ENCODE measurements at places on chromosomes 7 and 10.

DNA sequence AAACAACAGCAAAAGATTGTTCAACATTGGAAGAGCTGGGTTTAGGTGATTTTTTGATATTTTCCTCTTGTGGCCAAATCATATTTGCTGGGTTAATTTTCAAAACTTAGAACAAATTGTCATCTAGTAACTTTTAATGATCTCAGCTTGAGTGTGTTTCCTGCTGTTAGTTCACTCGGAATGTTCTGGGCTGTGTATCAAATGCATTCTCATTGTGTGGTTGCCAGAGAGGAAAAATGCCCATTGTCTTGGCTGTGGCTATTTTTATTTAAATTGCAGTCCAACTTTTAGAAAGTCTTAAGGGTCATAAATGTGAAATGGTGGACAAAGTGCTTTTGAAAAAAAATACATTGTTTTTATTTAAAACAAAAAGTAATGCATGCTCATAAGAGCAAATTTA, 542.0 kb downstream of the TNS3 start:
- no peak for DNase-seq

GRCh38 chr10:5570007-5570655, 45.4 kb downstream of the CALML3 start:
- no peak for DNase-seq

DNA sequence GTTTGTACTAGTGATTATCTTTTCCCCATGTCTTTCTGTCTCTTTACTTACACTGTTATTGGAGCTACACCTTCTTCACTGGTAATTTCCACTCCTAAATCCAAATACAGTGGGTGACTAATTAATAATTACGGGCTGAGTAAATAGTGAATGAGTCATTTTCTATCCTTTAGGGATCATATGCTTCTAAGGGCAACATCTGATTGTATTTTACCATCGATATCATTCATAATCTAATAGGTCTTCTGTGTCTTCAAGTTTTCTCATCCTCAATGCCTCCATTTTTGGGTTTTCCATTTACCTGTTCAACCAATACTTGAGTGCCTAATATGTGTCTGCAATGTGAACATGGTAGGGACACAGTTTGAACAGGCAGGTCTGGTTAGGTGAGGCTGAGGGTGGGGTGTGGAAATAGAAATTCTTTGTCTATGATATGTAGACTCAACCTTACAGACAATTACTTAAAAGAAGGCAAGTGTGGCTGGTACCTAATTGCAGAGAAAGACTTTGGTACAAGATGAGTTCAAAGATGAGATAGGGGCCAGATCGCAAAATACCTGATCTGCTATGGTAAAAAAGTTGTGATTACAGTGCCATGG, 5.9 kb upstream of the DHX32 start:
- DNase-seq = no peak

DNA sequence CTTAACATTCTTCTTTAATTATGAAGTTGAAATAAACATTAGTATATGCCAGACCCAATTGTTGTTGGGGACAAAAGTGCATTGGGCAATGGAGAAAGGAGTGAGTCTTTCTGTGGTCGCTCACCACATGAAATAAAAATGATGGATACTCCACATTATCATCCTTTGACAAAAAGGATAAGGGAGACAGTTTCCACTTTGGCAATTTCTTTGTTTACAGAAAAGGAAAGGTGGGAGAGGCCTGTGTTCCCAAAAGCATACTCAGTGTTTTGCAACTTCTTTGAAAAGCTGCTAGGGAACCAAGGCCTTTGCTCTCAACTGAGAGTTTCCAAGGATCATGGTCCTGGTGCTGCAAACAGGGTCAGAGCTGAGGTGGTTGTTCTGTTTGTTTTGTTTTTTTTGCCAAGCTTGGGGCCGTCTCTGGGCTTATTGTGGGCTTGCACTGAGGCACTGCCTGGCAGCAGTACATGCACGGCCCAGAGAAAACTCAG, 341.9 kb downstream of the TNS3 start:
- no peak for DNase-seq

DNA sequence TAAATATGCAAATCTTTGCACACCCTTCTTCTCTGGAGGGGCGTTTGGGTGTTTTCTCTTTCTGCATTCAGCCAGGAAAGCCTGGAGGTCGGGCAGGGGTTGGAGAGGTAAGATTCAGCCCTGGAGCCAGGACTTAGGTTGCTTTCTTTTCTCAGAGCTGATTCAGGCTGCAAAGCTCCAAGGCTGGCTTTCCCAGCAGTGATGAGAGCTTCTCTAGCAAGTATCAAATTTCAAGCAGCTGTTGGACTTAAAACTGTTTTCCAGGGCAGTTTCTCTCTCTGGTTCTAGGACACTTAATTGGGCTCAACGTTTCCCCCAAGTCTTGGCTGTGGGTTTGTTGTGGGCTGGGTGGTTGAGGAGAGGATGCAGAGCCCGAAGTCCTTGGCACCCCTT, 608 bp downstream of the AKR1B10 start:
- no peak for DNase-seq

DNA sequence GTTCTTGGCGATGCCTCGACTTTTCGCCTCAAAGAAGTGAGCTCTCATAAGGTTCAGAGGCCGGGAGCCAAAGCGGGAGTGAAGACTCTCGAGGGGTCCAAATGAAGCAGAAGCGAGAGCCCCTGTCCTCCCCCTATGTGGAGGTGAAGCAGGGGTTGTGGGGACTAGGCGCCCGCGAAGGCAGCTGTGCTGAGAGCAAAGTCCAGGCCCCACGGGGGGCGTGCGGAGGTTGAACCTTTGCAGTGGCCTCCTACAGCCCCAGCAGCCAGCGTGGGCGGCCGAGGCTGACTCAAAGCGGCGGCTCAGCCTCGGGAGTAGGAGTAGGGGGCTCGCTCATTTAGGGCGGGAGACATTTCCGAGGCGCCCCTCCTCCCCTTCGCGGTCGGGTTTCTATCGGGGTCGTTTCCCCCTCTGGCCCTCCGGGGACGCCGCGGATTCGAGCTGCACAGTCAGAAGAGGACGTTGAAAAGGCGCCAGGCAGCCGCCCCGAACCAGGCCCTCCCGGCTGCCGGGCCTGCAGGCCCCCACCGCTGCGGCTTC, 553 bp upstream of the ADD3 start:
- peak; percentile 45 for DNase-seq

DNA sequence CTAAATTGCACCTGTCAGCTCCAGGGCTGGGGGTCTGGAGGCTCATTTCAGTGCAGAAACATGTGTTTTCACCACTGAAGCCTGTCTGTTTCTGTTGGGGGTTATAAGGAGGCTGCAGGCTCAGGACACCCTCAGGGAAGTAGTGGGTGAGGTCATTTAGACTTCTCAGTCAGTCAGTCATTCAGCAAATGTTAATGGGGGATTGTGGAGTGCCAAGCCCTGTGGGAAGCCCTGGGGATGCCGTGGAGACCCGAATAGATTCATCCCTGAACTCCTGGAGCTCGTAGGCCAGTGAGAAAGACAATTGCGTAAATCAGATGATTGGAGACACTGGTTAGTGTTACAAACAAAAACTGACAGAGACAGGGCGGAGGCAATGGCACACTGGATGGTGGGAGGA, 19.2 kb downstream of the LHPP start:
- DNase-seq = no peak

DNA sequence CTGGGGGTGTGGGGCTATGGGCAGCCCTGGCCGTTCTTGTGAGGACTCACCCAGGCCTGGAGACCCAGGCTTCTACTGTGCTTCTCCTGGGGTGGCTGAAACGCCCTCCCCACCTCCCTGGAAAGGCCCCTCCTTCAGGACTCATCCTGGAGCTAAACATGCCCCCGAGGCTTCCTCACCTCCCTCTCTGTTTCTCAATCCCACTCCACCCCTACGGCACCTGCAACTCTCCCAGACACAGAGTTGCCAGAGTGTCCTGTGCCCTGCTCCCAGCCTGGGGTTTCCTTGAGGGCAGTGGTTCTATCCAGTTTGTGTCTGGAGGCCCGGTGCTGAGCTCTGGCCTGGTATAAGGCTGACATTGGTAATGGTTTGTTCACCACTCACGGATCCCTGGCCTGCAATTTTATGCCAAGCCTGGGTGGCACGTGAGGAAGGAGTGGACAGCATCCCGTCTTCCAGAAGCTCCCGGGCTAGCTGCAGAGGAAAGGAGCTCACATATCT, 68.0 kb downstream of the GRID1 start:
- DNase-seq = no peak

DNA sequence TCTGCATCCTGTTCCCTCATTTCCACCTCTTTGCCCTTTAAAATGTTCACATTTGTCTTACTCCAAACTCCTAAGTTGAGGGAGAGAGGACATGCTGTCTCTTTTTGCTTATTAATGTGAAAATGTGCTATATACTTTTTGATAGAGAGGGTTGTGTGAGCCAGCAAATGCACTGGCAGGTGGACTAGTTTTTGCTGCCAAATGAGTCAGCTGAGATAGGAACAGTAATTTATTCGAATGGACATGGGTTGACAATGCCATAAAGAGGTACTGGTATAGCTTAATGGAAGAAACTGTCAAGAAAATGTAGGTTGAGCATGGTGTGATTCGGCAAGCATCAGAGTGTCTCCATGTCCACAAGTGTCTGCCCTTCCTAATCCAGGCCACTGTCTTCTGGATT, 9.2 kb upstream of the TRUB1 start:
- no peak for DNase-seq

- no peak for DNase-seq
Measured at GRCh38 chr7:138304071-138304320, 156.1 kb upstream of the TRIM24 start.

- DNase-seq = no peak
Measured at GRCh38 chr10:35127289-35127891, 744 bp downstream of the CREM start.

DNA sequence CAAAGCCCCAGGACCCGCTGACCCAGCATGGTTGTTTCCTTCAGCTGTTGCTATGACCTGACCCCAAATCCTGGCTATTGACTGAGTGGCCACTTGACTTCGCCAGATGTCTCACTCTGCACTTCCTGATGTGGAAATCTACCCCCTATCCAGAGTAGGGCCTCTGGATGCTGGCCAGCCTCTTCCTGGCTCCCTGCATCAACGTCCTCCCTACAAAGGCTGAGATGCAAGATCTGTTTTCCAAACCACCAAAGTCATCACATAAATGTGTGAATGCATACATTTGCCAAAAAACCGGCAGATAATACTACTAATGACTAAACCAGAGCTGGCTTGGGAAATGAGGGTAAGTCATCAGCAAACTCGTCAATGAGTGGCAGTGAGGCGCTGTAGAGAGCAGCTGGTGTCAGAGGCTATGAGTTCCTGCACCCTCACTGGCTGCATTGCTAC, 70.4 kb downstream of the PYROXD2 start:
- no peak for DNase-seq

DNA sequence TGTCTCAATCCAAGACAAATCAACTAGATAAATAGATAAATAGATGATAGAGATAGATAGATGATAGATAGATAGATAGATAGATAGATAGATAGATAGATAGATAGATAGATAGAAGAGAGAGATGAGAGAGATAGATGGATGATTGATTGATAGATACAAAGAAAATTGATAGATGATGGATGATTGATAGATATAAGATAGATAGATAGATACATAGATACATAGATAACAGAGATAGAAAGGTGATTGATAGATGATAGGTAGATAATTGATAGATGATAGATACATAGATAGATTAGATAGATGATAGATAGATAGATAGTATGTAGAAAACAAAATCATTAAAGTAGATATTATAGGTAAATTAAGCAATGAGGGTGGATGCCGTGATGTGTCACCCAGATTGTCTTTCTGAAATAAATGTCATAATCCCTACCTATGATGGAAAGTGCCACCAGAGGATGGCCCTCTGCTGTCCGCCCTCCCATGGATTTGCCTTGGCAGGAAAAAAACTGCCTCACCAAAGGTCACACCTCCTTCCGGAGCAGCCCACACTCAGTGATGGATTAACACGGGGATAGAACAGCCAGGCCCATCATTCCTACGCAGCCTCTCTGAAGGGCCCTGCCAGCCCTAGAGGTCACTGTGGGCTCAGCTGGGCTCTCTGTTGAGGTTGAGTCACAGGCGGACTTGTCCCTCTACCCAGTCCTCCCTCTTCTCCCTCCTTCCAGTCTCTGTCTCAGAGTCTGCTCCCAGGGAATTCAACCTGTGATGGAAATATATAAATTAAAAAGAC, 50.8 kb downstream of the KCNH2 start:
- DNase-seq = no peak

DNA sequence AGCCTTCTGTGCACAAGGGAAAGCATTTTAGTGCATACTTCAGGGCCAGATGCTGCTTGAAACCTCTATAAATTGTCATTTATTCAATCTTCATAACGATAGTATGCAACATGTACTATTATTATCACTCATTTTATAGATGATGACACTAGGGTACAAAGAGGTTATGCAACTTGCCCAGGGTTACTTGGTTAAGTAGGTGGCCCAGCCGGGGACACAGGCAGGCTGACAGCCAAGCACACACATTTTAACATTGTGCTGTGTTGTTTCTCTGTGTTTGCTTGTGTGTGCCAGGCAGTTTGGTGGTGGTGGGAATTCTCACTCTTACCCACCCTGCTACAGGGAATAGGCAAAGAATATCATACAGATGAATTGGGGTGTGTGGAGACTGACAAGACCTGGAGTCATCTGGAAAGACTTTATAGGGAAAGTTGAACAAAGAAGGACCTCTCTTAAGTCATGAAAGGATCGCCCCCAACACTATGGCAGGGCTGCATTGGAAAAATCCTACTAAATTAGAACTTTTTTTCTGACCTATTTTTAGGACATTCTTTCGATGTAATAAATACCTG, 98.9 kb downstream of the MKX start:
- DNase-seq = no peak

DNA sequence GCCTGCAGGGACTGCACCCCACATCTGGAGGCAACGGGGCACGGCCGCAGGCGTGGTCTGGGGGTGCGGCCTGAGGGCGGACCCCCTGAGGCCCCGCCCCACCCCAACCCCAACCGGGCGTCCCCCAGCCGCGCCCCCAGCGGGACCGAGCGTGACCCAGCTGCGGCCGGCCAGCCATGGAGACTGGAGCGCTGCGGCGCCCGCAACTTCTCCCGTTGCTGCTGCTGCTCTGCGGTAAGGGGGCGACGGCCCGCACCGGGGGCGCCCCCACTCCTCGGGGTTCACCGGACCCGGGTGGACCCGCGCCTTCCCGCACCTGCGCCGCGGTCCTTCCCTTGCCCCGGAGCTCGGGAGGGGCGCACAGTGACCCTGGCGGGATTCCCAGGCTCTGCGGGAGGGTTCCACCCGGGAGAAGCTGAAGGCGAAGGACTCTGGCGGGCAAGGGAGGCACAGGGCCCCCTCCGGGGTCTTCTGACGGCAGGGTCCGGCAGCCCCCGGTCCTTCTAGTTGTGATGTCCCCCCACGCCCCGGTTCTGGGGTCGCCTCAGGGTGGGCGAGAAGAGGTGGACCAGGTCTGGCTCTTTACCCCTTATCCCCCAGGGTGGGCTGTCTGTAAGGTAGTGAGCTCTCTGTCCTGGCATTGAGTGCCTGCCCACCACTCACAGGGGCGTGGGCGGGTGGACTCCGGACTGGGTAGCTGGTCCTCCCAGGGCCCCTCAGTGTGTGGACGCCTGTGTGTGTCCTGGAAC, at the start of gene RAMP3:
TSS of gene RAMP3 (plus strand) at position 139 of the 749 bp plus-strand sequence. CDS start at position 177, 38 bp downstream.
- no peak for DNase-seq

Data from stimulated activated CD4-positive, alpha-beta T cell treated with anti-CD3 and anti-CD28 coated beads, Interleukin-15, amount 100 ng/mL, for 48 hours (primary cell).